ENCODE measurements at places on chromosomes 1 and 21.

DNA sequence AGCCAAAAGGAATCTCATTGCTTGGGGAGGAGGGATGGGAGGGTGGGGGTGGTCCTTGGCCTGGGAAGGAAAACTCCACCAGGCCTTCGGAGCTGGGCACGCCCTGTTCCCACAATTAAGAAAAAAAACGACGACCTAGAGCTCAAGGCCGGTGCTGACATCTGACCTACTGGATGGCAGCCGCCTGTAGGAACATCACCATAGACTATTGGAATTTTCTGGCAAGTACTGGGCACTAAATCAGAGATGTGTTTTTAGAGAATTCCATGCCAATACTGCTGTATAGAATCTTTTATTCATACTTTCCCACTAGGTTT is 729 bp downstream of the NADK start:
- DNase-seq, result no peak

DNA sequence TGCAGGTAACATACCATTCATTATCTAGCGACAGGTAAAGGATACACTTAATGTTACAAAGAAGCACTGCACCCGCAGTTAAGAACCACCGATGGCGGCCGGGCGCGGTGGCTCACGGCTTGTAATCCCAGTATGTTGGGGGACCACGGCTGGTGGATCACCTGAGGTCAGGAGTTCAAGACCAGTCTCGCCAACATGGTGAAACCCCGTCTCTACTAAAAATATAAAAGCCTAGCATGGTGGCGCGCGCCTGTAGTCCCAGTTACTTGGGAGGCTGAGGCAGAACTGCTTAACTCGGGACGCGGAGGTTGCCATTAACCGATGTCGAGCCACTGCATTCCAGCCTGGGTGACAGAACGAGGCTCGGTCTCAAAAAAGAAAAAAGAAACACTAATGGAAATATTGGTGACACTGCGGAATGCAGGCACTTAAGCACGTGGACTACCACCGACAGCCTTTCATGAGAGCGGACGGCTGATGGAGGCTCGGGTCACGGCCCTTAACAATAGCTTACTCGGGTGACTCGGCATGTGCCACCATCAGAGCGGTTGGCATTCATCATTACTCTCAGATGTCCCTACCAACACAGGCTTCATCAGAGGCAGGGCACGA is 542 bp downstream of the GAS5 start:
- no peak for DNase-seq

GRCh38 chr1:207711285-207711684 is 40.6 kb upstream of the CD46 start:
- DNase-seq, result no peak

- no peak for DNase-seq
These were observed 12.4 kb downstream of the NRIP1 start for GRCh38 chr21:15052459-15052763.

Data from activated T-cell treated with anti-CD3 and anti-CD28 coated beads for 1 hour (primary cell).